ENCODE measurements at places on chromosomes 7 and 10.

DNA sequence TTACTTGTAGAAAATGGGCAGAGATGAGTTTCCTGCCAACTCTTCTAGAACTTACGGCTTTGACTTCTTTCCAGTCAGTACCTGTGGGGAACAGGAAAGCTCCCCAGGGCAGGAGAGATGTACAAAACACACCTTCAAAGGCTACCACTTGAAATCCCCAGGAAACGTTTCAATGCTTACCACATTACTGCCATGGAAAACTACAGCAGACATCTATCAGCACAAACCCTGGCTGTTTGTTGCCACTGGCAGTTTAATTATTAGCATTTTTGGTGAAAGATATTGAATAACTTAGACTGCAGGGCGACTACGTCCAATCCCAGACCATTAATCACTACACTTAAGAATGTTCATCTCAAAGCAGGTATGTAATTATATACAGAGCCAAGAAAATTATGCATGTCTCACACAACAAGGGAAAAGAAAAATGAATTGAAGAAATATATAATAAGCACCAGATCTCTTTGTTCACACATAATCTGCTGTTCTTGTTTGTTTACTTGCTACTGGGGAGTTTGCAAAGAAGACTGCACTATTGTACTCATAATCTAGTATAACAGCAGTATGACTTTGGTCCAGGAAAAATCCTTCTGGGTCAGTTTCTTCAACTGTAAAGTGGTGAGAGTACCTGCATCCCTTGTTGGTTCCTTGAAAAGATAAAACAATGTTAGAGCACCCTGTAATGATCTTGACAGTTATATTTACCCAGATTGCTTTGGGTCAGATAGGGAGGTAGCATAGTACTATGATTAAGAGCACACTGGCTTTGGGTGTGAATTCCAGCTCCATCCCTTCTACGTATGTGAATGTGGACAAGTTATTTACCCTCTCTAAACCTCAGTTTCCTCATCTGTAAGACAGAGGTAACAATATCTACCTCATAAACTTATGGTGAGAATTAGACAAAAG, 138.3 kb downstream of the DOCK4 start:
- no peak for DNase-seq

DNA sequence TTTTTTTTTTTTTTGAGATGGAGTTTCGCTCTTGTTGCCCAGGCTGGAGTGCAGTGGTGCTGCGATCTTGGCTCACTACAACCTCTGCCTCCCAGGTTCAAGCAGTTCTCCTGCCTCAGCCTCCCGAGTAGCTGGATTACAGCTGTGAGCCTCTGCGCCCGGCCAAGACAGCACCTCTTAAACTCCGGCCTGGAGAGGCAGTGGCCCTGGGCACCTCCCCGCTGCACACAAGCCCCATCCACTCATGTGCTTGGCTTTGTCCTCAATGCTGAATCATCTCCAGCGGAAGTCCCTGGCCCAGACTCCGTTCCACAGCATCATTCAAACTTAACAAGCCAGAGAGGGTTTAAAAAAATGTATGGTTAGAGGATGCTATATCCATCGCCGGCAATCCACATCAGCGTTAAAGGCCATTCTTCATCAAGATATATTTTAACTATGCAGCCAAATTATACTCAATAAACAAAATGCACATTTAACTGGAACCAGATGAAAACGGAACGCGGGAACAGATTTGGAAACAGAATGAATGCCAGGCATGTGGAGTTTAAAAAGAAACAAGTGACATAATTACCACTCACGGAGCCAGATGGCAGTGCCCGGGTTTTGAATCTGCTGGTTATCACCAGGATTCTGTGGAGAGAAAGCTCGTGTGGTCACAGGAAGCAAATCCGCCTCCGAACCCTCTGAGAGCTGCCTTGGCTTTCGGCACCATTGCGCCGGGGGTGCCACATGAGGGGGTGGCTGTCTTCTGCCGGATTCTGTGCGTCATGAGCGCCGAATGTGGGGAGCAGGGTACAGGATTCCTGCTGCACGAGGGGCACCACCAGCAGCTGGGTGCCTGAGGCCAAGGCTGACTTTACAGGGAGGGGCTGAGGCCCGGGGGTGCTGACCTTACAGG, 45.6 kb upstream of the CFAP46 start:
- DNase-seq: no peak

DNA sequence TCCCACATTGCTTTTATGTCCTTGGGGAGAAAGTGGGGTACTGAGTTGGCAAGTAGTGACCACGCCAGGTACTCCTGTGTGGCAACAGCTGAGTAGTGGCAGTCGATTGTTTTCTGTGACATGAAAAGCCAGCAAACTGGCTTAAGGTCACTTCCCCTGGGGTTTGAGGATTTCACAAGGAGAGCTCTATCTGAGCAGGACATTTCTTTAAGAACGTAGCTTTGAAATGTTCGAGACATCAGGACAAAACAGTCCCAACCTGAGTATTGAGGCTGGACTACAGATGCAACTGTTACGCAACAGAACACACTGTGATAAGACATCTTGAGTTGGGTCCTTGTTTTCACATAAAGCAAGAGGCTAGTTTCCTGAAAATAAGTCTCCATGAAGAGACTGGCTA, 146.7 kb upstream of the KLF14 start:
- no peak for DNase-seq

GRCh38 chr10:117518246-117518645, 24.3 kb upstream of the EMX2 start:
- DNase-seq: no peak

- DNase-seq: no peak
Measured at GRCh38 chr7:33624215-33624614, 281.1 kb upstream of the BMPER start.

- no peak for DNase-seq
Measured at GRCh38 chr7:155991470-155991869, 179.2 kb upstream of the SHH start.

- no peak for DNase-seq
Measured at GRCh38 chr10:71735709-71736569, 16.4 kb upstream of the C10orf105 start.

DNA sequence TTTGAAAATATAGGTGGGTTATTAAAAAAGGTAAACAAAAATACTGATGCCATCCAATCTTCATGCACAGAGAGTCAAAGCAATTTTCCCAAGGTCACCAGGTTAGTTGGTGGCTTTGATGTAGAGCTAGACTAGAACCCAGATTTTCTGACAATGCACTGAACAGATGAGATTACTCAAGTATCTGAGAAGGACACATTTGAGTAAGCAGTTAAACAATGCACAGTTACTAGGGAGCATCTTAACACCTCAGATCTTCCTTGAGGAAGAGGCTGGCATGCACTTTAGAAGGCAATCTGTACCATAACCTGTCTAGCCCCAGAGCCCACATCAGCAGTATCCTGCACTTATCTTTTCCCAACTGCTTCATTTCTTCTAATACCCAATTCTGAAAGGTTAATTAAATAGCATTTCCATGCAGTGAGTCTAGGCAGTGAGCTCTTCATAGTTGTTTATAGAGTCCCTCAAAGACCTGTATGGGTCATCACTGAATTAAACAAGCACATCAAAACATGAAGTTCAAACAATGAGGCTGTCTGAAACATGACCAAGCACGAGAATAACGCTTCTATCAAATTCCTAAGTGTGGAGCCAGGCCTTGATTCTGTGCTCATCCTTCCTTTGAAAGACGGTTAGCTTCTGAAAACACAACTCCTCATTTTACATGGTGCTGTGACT, 38.2 kb upstream of the ANK3 start:
- DNase-seq: no peak

DNA sequence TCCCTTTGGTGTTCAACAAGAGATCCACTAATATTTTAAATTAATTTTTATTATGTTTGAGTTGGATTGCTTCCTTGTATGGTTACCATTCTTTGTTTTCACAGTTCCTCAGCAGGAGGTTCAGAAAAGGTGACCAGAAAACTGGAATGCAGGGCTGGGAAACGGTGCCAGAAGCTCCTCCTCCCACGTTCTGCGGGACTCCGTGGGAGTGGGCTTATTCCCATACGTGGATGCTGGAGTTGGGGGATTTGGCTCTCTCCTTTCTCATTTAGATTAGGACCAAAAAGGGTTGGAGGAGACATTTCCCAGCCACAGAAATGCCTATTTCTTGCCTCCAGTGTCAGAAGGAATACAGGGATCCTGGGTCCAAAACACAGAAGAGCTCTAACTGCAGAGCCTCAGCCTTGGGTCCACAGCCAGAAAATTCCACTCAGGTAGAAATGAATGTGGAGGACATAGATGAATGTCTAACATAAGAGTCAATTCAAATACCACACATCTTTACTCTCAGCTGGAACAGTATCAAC, 56.0 kb downstream of the SORBS1 start:
- DNase-seq: no peak

DNA sequence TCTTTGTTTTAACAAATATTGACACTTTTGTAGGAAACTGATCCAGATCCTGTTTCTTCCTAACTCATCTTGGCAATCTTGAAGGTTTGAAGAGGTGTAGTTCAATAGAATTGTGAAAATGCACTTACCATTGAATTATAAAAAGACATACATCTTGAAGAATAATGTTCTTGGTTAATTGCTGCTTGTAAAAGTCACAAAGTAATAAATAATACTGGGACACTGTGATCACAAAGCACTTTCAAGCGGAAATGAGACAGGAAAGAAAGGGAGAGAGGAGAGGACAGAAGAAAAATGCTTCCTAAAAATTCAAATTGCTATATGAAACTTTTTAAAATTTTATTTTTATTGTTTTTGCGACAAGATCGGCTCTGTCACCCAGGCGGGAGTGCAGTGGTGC, 15.2 kb upstream of the NFE2L3 start:
- DNase-seq: no peak

All from iPS DF 19.7 (cell line).